NCI-H1694 (cell line): ENCODE measurements at places on chromosomes 4 and X.
A peak's percentile ranks its signal among the peaks of the same experiment; 100 is the strongest.

DNA sequence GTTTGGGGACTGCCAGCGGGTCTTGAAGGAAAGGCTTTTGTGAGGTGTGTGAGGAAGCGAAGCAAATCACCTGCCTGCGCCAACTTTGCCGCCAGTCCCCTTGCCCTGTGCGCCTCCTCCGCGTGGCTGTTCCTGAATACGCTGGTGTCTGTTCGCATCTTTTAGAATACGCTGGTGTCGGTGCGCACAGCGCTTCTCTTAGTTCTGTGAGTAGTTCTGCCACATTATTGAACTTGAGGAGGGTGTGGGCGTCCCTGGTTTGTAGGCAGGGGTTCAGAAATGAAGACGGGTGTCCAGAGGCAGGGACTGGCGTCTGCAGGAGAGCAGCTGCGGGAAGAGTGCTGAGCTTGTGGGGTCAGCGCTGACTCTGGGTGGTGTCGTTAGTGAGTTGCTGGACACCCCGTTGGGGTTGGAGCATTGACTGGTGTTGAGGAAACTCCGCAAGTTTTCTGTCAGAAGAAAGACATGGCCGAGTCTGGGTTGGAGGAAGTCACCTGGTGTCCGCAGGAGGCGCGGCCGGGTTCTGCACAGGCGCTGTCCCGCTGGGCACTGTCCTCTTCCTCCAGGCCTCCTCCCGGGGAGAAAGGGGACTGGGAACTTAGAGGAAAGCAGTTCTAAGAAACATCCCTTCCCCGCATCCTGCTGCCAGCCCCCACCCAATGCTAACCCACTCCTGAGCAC lies 930 bp downstream of the ZNF718 start:
- DNase-seq: no peak

GRCh38 chrX:275967-276580 lies 5.1 kb upstream of the PLCXD1 start:
- DNase-seq: no peak

- no peak for DNase-seq
Observed at GRCh38 chrX:139881130-139881529, 51.7 kb downstream of the ATP11C start.

DNA sequence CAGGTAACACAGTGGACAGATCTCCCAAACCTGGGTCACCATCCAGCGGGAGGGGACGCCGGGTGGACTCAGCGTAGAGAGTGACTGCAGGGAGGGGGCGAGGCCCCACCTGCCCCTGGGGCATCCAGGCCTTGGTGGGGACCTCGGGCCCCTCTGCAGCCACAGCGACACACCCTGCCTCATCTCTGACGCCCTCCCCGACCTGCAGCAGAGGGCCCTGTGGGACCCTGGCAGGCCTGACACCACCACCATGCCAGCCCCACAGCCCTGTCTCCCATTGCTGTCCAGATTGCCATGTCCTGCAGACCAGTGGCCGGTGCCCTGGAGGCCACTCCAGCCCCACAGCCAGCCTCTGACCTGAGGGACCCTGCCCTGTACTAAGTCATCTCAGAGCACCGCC lies 45.2 kb downstream of the FAM53A start:
- no peak for DNase-seq

DNA sequence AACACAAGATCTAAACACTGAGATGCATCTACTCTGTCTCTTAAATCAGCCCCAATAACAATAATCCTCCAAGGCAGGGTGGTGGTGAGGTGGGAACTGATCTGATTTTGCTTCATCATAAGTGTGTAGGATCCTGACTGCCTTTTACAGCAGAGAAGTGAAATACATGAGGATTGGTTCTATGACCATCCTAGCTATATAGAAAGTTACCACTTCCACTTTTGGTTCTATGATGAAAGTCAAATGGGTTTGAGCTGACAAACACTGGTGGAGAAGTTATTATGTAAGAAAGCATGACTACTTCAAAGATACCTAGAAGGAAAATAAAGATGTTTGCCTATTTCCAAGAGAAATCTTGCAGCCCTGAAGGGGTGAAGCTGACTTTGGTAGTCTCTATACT lies 181.6 kb downstream of the NKX6-1 start:
- no peak for DNase-seq

- no peak for DNase-seq
Observed at GRCh38 chr4:6267573-6267972, 2.1 kb upstream of the WFS1 start.

GRCh38 chr4:142355421-142355930 lies 490.6 kb downstream of the INPP4B start:
- DNase-seq: no peak

- DNase-seq: peak; percentile 62
Observed at GRCh38 chr4:150411520-150411919, 170.4 kb upstream of the MAB21L2 start.

DNA sequence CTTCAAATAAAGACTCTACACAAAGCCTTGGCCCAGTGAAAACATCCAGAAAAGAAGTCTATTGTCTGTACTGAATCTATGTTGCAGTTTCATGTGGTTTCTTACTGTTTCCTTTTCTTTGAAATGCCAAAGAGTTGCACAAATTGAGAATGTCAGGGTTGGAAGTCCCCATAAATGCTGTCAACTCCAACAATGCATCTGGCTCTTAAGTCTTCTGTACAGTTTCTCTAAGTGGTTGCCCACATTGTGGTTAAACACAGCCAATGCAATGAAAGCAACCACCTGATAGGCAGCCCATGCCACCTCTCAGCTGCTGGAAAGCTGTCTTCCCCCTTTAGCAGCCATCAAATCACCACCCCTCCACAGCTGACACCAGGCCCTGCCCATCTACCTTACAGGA lies 67.2 kb upstream of the C1GALT1C1 start:
- no peak for DNase-seq
